ENCODE measurements at places on chromosomes 3 and 15.

DNA sequence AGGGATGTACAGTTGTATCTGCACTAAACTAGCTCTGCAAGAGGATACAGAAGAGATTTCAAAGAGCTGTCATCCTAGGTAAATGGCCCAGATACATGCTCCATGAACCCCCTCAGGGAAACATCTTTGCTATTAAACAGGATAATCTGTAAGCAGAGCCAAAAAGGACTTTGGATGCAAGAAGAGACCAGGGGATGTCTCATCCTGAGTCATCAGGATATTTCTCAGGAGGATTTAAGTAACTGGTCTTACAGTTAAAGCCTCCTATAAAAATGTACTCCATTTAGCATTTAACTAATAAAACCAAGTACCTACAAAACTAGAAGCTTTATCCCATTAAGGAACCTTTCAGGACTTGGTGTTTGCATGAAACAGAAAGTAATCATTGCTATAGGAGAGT is 48.2 kb upstream of the PHLDB2 start:
- no peak for DNase-seq

DNA sequence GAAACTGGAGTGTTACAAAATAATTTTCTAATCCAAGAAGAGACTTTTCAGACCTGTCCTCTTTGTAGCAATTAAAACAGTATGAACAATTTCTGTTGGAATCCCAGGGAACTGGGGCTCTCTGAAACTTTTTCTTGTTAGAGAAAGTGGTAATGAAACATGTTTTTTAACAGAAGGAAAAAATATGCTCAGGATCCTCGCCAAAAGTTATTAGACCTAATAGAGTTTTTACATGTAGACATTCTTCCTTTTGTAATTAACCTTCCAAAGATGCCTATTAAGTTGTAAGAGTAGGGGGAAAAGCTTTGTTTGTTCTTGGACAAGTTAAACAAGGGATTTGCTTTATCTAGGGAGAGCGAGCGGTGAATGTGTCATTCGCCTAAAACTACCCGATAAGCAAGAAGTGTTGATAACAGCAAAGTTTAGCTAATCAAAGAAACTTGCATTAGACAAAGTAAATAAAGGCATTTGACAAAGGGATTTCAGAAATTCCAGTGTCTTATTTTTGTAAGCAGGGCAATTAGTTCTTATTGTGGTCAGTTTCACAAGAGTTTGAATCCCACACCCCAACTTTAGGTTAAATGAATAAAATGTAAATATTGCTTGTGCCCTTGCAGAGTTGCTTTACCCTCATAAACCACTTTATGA is 2.3 kb downstream of the RARB start:
- no peak for DNase-seq

GRCh38 chr3:9507586-9508578 is 45.7 kb downstream of the LHFPL4 start:
- no peak for DNase-seq

GRCh38 chr15:34292621-34293020 is 45.0 kb downstream of the SLC12A6 start:
- no peak for DNase-seq

DNA sequence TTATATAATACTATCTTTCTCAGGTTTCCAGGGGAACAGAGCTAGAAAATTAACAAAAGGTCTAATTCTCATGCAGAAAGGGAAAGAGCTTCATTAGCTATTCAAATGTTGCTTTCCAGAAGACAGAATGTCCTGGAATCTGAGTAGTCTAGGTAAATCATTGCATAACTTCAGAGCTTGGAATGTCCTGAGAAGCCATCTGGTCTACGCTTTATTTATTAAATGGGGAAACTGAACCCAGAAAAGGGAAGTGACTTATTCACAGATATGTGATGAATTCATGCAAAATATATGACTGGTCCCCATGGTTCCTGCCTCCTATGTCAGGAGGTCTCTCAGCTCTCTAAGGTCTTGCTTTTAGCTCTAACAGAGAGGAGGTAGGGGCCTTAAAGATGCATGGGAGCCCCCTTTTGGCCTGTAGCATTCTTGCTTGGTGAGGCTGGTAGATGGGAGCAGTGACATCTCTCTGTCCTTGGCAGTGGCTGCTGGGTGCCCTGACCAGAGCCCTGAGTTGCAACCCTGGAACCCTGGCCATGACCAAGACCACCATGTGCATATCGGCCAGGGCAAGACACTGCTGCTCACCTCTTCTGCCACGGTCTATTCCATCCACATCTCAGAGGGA is 99.2 kb downstream of the CEMIP start:
- no peak for DNase-seq

- no peak for DNase-seq
Measured at GRCh38 chr15:43118286-43118685, 12.4 kb upstream of the UBR1 start.

- no peak for DNase-seq
Measured at GRCh38 chr3:148074946-148075345, 622.8 kb upstream of the AGTR1 start.

GRCh38 chr15:52511084-52511483 is 17.6 kb downstream of the MYO5A start:
- no peak for DNase-seq

GRCh38 chr3:88189361-88189810 is 39.6 kb downstream of the C3orf38 start:
- no peak for DNase-seq

- DNase-seq = peak; percentile 28
Measured at GRCh38 chr3:49813497-49814174, at the start of gene UBA7. Gene UBA7, minus strand, starts transcription at chr3:49813953. Its CDS starts 166 bp downstream, at chr3:49813787.

DNA sequence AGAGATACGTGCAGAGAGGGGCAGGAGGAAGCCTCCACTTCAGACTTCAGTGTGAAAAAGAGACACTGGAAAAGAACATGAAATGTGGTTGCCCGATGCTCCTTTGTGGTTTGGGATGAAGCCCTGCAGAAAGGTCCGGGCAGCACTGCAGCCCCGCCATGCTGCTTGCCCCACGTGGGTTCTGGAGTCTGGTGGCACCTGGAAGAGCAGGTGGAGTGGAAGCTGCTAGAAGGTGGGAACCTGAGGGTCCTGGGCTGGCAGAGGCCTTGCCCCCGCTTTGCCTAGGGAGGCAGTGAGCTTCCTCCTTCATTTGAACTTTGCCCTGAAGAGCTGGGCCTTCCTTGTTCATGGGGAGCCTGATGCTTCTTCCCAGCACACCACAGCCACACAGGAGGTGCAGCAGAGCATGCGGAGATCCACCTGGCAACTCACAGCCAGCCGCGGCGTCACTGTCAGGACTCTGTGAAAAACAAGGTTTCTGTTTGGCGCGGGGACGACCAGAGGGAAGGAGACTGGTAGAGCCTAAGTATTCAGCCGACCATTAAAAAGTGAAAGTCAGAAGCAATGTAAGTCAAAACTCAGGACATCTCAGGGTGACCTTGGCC is 59.0 kb downstream of the APBA2 start:
- DNase-seq = no peak

GRCh38 chr3:176623468-176624150 is 573.7 kb downstream of the TBL1XR1 start:
- DNase-seq = no peak

DNA sequence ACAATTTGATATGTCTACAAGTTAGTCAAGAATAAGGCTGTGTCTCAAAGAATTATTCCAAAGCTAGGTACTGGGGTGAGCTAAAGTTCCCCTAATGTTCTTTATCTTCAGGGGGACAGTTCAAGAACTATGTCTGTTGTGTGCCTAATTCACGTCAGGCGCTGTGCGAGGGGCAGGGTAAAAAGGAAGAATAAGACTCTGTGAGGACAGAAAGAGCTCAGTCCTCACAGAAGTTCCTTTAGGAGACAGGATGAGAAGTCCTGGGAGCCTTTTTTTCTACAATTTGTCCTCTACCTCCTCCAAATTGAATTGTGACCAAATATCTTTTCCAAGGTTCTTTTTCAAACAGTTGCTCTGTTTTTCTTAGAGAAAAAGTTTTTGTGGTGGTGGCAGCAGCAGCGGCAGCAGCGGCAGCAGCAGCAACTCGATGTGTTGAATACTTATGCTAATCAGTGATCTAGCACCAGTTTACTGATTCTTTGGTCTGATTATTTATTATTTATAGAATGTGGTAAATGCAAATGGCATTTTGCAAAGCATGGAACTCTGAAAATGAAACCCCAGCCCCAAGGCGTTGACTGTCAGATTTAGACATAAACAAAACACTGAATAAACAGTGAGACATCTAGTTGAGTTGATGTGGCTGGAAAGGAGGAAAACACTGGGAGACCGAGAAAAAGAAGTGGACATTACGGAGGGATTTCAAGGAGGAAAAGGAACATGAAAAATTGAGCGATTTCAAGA is 88.6 kb downstream of the GTPBP8 start:
- DNase-seq = no peak

- no peak for DNase-seq
Measured at GRCh38 chr15:67228286-67228685, 26.2 kb downstream of the AAGAB start.

- DNase-seq = no peak
Measured at GRCh38 chr15:36867436-36867835, 232.9 kb downstream of the MEIS2 start.

GRCh38 chr3:152284906-152285305 is 16.2 kb downstream of the MBNL1 start:
- no peak for DNase-seq

GRCh38 chr15:91593067-91593466 is 260.4 kb upstream of the SLCO3A1 start:
- DNase-seq = no peak

DNA sequence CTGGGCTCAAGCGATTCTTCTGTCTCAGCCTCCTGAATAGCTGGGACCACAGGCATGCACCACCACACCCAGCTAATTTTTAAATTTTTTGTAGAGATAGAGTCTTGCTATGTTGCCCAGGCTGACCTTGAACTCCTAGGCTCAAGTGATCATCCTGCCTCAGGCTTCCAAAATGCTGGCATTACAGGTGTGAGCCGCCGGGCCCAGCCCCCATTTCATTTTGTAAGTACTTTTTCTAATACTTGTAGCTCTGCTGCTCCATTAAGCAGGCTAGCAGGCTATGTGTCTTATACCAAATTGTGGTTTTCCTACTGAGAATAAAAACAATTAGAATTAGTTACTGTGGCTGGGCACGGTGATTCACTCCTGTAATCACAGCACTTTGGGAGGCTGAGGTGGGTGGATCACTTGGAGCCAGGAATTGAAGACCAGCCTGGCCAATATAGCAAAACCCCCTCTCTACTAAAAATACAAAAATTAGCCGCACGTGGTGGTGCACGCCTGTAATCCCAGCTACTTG is 22.4 kb downstream of the NIPA1 start:
- no peak for DNase-seq
